ENCODE measurements at places on chromosomes 16 and 17.

- DNase-seq = peak; percentile 82
Measured at GRCh38 chr16:30185683-30186421, 2.5 kb downstream of the CORO1A start.

DNA sequence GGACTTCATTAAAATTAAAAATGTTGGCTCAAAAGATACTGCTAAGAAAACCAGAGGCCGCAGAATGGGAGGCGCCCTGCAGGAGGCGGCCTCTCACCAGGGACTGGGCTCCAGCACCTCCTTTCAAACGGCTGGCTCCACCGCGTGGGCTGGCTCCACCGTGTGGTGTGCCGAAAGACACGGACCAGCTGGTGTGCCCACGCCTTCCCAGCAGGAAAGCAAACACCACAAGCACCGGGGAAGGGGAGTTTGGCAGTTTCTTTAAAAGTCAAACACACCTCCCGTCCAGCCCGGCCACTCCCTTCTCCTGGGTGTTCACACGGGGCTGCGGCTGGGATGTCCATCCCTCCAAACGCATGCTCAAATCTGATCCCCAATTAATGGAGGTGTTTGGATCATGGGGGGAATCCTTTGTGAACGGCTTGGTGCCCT is 13.9 kb downstream of the HAGH start:
- peak; percentile 50 for DNase-seq

DNA sequence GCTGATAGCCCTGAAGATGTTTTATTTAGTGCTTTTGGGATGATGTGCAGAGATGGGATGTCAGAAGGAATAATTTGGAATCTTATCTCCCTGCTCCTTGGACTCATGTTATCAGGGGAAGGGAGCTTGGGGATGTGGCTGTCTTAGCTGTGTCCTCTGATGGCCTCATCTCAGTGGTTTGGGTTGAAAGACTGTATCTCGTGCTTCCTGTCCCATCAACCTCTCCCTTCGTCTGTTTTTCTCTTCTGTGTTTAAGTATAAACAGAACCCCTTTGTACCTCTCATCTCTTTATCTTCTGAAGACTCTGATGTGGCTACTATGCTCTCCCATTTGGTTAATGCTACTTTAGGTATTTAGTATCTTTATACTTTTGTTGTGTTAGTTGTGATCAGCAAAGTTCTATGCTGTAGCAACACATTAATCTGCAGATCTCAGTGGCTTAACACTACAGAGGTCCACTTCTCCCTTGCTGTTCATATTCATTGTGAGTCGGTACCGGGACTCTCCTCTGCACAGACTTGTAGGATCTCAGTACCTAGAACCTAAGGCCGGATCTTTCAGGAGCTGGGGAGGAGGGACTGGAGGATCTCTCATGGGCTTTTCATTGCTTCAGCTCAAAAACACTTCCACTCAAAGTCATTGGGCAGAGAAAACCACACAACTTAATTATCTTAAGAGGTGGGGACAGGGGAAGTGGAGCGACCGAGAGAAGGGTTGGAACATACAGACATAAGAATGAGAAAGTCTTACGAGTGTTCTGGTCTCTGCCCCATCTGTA is 28.8 kb downstream of the PRKCA start:
- peak; percentile 20 for DNase-seq

DNA sequence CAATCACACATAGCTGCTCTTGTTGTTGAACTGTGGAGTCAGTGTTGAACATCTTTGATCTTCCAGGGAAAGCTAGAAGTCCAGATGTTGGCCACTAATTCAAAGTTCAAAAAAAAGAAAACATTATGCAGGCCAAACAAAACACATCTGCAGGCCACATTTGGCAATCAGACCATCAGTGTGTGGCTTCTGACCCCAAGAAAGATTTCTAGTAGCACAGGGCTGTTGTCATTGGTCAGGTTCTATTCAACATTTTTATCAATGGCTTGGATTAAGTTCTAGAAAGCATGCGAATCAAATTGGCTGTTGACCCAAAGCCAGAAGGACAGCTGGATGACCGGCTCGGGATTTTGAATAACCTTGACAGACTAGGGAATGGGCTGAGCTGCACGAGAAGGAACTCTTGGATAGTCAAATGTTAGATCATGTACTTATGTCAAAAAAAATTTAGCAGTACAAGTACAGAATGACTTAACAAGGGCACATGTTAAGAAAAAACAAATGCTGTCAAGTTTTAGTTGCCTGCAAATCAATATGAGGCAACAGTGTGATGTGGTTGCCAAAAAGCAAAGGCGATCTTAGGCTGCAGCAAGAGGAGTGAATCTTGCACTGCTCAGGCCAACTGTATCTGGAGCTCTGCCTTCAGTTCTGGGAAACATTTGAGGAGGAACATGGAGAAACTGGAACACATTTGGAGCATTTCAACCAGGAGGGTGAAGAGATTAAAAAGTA is 187.6 kb downstream of the RGS9 start:
- no peak for DNase-seq

- no peak for DNase-seq
Measured at GRCh38 chr17:28470266-28470913, 3.1 kb upstream of the SLC13A2 start.

DNA sequence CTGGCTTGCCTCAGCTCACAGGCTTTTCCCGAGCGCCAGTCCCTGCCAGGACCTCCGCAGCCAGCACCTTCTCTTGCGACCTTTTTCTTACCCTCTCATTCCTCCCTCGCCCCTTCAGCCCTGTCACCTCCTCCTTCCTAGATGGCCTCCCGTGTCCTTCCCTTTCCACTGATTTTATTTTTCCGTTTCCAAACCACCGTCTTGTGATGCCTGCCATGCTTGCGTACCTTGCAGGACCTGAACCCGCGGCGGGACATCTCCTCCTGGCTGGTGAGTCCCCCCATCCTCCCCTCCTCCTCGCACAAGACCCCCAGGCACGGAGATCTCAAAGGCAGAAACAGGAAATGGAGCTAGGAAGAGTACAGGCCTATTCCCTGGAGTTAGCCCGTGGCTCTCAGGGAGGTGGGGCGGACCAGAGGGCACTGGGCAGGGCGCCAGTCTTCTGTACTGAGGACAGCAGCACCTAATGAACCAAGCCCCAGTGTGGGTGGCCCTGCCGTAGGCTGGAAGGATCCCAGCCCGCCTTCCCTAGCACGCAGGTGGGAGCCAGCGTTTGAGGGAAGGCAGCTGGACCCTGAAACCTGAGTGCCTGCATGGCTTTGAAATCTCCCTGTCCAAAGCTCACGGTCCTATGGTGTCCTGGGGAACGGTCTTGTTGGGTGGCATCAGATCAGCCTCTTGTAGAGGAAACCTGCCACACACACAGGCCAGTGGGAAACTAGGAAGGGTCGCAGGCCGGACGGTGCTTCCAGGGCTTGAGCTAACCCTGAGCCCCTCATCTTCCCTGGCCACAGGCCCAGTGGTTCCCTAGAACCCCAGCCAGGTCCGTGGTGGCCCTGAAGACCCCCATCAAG is 612 bp downstream of the CISD3 start:
- no peak for DNase-seq

GRCh38 chr17:4544951-4545216 is 10.3 kb downstream of the MYBBP1A start:
- DNase-seq = no peak

DNA sequence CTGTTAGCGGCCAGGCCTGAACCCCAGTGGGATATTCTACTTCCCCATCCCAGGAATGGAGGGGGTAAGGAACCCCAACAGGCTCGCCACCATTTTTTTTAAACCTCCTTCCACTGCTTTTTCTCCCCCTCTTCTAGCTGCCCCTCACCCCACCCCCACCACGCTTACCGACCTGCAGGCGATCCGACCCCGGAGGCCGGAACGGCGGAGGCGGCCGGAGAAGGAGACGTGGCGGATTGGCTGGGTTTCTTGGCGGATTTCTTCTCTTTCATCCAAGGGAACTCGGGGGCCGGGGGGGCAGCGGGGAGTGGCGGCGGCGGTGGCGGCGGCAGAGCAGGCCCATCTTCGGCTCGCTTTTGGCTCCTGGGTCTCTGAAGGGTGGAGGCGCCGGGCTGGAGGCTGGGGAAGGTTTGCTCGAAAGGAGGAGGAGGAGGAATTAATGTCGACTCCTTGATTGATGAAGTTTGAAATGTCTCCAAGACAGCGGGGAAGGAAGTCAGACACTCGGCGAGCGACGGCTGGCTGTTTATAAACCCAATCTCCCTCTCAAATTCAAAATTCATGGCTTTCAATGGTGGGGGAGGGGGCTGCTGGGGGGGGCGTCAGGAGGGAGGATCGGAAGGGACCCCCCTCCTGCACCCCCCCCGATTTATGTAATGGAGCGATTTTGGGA is 424 bp downstream of the HOXB2 start:
- no peak for DNase-seq

GRCh38 chr17:2331303-2331702 is 5.0 kb downstream of the TSR1 start:
- DNase-seq = no peak

DNA sequence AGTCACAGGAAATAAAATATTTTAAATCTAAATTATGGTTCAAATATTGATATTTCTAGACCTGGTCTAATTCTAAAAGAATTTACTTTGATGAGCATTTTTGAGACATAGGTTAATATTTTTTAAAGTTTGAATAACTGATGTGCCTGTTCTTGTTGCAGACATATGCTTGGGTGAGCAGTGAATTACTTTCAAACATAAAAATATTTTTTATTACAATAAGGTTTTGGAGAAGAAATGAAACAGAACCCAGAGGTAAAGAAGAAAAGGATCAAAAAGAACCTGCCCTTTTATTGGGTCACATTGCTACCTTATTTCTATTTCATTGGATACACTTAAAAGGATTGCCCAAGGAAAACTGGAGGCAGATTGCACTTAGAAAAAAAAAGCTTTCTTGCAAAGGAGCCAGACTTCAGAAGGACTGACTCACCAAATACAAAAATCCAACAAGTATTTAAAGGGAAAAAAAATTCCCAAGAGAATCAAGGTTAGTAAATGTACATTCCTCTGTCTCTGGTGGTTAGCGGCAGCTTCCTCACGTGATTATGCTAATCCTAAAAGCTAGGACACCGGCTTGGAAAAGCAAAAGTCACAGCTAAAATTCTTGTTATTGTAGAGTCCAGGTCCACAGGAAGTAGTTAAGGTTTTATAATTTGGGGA is 18.5 kb downstream of the ENPP7 start:
- no peak for DNase-seq

GRCh38 chr16:78552716-78553115 is 453.3 kb downstream of the WWOX start:
- no peak for DNase-seq

GRCh38 chr17:18368946-18369345 is 5.6 kb upstream of the SHMT1 start:
- no peak for DNase-seq

DNA sequence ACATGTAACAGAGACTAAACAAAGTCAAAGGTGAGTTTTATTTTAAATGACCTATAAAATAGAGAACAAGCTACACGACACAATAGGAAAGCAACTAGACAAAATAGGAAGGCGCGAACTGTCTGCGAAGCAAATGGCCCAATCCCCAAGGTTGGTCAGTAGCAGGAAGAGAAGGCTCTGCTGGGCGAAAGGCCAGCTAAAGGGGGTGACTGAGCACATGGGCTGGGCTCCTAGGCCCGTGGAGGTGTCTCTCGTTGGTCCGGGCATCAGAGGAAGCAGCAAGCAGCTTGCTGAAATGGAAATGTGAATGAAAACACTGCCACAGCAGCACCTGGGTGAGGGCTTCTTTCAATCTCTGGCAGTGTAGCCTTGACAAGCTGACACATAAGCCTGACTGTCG is 129.4 kb downstream of the ZNF778 start:
- no peak for DNase-seq

- peak; percentile 43 for DNase-seq
Measured at GRCh38 chr17:3535253-3535995, 22.2 kb downstream of the TRPV3 start.

GRCh38 chr17:40311575-40311974 is 2.6 kb downstream of the RARA start:
- no peak for DNase-seq

DNA sequence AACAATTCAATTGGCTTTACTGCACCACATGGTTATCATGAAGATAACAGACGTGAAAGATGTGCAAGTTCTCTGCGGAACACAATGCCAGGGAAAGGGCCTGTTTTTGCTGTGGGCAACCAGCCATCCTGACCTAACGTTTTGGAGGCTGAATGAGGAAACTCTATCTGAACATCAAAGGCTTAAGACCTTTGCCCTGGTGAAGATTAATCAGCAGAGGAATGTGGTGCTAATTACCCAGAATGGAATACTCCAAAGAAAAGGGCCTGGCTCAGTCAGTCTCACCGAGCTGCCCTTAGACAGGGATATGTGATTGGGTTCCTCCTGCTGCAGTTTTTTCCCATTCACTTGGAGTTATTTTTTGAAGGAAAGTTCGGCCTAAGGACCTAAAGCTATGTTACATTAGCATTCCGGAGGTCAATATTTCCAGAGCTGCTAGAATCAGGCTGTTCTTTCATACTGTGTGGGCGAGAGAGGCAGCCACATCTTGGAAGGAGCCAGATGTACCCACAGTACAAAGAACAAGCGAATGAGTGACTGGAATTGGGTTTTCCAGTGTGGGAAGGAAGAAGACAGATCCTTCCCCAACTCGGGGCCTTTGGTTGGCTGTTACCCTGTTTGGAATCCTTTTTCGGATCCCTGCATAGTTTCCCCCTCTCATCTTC is 15.5 kb downstream of the ASIC2 start:
- no peak for DNase-seq

GRCh38 chr16:30521873-30522641 is 4.3 kb downstream of the ZNF768 start:
- no peak for DNase-seq

GRCh38 chr16:30184891-30185682 is 1.7 kb downstream of the CORO1A start:
- DNase-seq = no peak

DNA sequence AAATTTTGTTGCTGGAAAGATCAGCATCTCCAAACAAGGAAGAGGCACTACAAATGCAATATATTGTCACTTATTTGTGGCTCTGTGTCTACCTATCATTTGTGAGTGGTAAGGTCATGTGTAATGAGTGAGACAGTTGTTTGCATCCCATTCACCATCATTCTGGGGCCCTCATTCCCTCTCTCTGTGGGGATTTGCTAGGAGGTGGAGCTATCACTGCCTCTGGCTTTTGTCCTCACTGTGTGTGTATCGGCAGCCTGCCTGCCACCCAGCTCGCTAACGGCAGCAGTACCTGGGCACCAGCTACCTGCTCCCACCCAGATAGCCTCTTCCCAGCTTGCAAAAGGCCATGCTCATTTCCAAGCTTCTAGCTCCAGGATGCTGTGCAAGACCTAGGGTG is 379.2 kb upstream of the ZFHX3 start:
- no peak for DNase-seq

DNA sequence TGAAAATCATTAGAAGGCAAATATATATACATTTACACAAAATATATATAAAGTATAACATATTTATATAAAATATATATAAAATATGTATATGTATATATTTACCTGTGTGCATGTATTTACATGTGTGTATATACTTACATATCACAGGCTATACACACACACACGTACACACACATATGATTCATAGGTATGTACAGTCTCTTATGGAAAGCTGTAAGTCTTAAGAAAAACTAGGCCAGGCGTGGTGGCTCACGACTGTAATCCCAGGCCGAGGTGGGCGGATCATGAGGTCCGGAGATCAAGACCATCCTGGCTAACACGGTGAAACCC is 14.7 kb downstream of the TOM1L2 start:
- DNase-seq = no peak
